ENCODE measurements at places on chromosomes 3 and 15.

DNA sequence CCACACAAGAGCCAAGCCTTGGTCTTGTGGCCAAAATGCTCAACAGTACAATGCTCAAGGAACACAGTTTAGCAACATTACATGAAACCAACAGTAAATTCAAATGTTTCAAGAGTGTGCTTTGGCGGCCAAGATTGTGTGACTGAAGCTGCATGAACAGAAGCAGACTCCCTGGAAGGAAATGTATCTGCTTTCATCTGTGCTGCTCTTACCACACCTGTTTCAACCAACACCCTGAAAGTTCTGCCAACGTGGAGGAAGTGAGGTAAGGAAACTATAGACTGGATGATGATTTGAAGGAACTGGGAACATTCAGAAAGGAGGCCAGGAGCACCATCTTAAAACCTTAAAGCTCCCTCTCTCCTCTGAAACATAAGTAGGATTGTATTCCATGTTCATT, 55.7 kb downstream of the MB21D2 start:
- DNase-seq, result no peak

DNA sequence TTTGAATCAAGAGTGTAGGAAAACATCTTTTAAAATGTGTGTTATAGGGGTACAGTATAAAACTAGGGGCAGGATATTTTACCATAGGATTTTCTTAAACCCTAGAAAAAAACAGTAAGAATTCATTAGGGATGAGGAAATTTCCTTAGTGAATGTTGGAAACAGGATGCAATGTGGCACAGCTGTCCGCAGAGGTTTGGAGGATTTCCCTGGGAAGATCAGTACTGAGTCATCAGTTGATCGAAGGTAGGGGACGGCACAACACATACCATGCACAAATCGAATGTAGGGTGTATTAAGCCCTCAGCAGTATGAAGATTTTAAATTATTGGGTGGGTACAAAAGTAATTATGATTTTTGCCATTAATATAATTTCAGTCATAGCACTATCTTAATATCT, 49.9 kb downstream of the FNDC3B start:
- peak; percentile 22 for DNase-seq

DNA sequence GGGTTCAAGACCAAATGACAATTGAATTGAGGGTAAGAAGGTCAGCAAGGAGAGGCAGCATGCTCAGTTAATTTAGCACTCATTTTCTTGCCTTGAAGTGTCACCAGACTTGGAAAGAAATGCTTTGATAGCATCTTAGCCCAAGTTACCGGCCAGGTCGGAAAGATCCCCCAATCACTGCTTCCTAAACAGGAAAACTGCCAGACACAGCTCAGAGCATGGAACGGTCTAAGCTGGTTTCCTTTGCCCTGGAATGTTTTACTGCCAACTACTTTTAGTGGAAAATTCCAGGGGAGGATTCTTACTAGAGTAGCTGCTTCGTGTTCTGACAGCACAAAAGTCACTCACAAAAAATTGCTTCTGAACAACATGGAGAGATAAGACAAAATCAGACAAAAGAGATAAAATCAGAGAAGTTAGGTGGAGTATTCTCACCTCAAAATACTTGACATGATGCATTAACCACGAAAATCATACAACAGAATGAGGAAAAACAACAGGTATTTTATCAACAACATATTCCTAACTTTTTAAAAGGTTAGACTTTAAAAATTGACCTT, 65.5 kb downstream of the CCR4 start:
- no peak for DNase-seq

GRCh38 chr15:31304751-31305365, 21.8 kb upstream of the KLF13 start:
- DNase-seq, result no peak

DNA sequence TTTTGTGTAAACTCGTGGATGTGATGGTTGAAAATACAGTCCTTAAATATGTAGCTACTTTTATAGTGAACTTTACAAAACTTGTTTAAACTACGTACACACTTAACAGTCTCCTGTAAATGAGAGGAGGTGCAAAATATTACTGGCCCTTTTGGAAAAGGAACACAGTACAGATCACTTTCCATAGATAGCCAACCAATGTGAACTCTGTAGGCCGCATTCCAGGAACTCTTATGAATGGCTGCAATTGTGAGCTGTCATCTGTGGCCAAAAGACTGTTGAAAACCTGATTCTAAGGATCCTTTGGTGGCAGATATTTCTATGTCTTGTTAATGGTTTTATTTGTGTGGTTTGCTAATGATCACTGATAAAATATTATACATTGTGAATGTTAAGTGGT, 6.2 kb downstream of the TSC22D2 start:
- DNase-seq, result peak; percentile 66

- no peak for DNase-seq
Measured at GRCh38 chr3:59374818-59375211, 325.0 kb upstream of the CFAP20DC start.

DNA sequence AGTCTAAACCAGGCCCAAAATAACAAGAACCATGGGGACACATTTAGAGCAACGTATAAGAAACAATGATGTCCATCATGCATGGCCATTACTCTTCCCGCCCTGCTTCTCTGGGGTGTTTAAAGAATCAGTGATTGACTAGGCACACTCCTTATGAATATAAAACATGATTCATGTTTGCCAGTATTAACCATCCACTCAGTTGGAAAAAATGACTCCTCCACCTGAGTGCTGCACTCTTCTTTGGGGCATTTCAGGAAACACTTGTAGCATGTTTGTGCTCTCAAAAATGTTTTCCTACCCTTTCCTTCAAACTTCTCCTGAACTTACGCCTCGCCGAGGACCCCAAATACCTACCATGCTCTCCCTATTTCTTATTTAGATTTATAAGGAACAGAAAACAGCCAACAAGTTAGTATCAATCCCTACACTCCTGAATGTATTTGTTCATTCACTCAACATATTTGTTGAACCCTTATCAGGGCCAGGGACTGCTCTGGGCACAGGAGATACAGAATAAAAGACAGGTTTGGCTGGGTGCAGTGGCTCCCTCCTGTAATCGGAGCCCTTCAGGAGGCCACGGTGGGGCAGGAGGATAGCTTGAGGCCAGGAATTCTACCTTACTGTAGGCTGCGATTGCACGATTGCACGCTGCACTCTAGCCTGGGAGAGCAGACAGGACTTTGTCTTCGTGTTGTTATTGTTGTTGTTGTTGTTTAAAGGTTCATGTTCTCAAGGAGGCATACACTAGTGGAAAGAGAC, 137.0 kb downstream of the TMCO5A start:
- no peak for DNase-seq

GRCh38 chr3:137768361-137769321, 4.5 kb downstream of the SOX14 start:
- no peak for DNase-seq

- DNase-seq, result no peak
Measured at GRCh38 chr3:18716101-18716500, 291.0 kb upstream of the SATB1 start.

DNA sequence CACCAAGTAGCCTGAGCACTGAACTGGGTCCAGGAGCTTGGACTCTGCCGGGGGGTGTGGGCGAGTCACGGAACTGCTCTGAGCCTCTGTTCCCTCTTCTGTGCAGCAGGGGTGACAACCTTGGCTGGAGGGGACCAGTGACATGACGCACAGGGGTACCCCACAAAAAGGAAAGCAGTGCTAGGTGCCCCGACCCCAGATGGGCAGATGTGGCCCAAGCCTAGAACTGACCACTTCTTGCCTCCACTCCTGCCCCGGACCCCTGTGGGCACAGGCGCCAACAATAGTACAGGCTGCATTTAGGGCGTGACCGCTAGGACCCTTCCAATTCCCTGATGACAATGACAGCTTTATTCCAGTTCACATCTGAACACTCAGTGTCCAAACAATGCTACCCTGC, 255.9 kb upstream of the LYSMD4 start:
- no peak for DNase-seq

DNA sequence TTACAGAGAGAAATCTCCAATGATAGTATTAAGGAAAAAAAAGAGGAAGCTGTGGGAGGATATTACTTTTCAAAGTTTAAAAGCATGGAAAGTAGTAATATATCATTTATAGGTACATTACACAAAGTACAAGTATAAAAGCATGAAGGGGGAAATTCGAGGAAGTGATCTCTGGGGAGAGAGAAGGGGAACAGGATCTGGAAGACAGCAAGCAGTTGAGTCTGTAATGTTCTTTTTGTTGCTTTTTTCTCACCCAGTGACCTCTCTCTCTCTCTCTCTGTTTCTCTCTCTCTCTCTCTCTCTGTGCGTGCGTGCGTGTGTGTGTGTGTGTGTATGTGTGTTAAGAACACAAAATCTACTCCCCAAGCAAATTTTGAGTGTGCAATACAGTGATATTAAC, 10.2 kb downstream of the C3orf20 start:
- DNase-seq, result no peak

GRCh38 chr3:122623031-122623829, 45.8 kb downstream of the PARP15 start:
- no peak for DNase-seq

- no peak for DNase-seq
Measured at GRCh38 chr3:40843851-40844548, 319.2 kb downstream of the ZNF621 start.

- no peak for DNase-seq
Measured at GRCh38 chr3:23405081-23405480, 202.0 kb downstream of the UBE2E2 start.

DNA sequence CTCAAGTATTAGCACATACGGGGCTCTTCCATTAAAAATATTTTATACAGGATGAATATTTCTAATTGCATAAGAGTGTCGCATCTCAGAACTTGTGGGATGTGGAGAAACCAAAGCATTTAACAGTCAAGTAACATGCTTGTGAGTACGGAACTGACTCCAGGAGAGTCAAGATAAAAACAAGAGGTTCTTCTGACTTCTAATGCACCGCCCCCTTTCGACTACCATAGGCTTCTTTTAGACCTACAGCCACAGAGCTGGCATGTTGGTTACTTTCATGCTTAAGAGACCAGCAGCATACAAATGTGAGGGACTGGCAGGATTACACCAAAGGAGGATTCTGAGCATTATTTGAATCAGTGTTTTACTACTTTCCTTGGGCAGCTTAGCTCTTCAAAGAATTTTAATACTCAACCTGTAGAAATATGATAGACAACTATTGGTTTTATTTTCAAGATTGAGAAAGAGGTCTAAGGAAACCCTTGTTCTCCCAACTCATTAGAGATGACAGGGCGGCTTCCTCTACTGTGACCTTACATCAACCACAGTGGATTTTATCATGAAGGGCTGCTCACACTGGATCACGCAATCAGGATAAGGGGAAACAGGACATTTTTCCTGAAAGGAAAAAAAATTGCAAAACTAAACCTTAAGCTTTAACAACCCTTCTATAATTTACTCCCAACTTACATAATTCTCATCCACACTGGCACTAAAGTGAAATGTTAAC, 14.0 kb downstream of the ETV5 start:
- no peak for DNase-seq
